ENCODE measurements at places on chromosomes 6 and 20. TPM values are rescaled to one million over a fixed set of nuclear protein-coding genes. Genes with fewer than 3 reads are reported as not detected.

DNA sequence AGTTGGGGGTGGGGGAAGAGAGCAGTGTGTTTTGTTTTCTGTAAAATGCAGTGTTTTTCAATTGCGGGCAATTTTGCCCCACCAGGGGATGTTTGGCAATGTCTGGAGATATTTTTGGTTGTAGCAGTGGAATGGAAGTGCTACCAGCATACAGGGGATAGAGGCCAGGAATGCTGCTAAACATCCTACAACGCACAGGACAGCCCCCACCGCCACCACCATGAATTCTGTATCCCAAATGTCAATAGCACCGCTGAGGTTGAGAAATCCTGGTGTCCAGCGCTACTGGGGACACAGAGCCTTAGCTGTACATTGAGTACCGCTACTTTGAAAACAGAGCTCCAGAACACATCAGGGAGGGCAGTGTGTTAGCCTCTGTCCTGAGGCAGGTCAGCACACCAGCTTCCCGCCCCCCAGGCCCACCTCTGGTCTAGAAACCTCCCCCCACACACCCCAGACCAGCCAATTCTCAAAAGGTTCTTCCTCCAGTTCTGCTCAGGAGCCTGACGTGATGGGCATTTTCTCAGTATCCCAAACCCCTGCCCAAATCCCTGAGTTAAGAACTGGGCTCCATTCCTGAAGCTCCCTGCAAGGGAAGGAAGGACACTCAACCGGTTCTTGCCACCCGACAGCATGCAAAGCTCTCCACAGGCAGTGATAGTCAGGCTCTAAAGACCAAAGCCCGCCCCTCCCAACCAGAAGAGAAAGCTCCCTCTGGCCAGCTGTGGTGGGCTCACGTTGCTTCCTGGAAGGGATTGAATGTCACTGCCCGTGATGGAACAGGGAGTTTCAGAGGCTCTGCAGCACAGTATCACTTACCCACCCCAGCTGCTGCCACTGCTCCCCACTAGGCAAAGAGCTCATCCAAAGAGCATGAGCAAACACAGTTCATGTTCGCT, 321.5 kb upstream of the JARID2 start:
- H3K4me1 ChIP-seq: no peaks in the 10 kb centered on the region
- H3K27me3 ChIP-seq: no peaks in the 10 kb centered on the region
- H3K4me3 ChIP-seq: no peak overlapping the region

GRCh38 chr20:59589086-59589684, 15.2 kb upstream of the PHACTR3 start:
- H3K27me3 ChIP-seq: peaks cover 4% of the 10 kb centered on the region
- DNase-seq: no peak
- no peak overlapping the region for H3K4me3 ChIP-seq
- H3K27ac ChIP-seq: no peak overlapping the region
- H3K4me1 ChIP-seq: no peaks in the 10 kb centered on the region
- no peaks in the 10 kb centered on the region for H3K36me3 ChIP-seq

TMEM170B gene
- total RNA-seq: 9.2 TPM

DEF6 gene
- total RNA-seq: 3.3 TPM

- no peak overlapping the region for H3K27ac ChIP-seq
- H3K4me1 ChIP-seq: no peaks in the 10 kb centered on the region
- no peak overlapping the region for H3K4me3 ChIP-seq
- no peaks in the 10 kb centered on the region for H3K36me3 ChIP-seq
- H3K27me3 ChIP-seq: no peaks in the 10 kb centered on the region
- DNase-seq: no peak
These were observed 144.9 kb downstream of the AIG1 start for GRCh38 chr6:143205585-143205984.

DNA sequence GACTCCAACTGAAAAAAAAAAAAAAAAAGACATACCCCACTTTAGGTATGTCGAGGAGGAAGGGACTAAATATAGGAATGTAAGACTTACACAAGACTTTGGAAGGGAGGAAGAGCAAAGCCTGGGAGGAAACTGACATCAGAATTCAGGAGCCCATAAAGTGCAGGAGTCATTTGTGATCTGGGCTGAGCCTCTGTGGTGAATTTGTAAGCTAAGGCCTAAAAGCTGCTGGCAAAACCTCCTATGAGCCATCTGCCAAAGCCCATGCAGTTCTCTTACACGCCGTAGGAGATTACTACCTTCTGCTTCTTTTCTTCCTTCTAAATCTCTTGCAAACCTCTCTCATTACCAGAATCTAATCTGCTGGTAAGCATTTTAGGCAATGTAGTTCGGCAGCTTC, 52.0 kb upstream of the THEMIS start:
- no peak overlapping the region for H3K27ac ChIP-seq
- H3K4me3 ChIP-seq: no peak overlapping the region
- no peaks in the 10 kb centered on the region for H3K36me3 ChIP-seq
- no peaks in the 10 kb centered on the region for H3K4me1 ChIP-seq

DNA sequence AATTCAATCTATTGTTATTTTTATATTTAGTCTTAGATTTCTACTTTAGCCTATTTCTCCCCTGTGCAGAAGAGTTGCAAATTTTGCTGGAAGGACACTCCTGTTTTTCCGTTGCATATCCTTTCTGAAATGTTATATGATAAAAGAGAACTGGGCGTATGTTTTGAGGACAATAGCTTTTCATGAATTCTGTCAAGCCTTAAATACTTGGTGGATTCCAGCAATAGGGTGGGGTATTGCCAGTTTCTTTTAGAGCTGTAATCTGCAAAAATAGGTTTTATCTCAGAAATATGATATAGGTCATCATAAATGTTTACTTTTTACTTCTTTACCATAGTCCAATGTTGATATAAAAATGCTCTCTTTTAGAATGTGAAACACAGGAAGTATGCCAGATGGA, 42.0 kb downstream of the VTA1 start:
- no peaks in the 10 kb centered on the region for H3K27me3 ChIP-seq
- no peaks in the 10 kb centered on the region for H3K36me3 ChIP-seq
- H3K4me1 ChIP-seq: no peaks in the 10 kb centered on the region
- no peak overlapping the region for H3K4me3 ChIP-seq

GRCh38 chr6:16591396-16592222, 169.7 kb downstream of the ATXN1 start:
- H3K4me1 ChIP-seq: peaks cover 1% of the 10 kb centered on the region
- DNase-seq: no peak
- no peaks in the 10 kb centered on the region for H3K36me3 ChIP-seq

TAPBP gene
- 52.7 TPM for total RNA-seq

DNA sequence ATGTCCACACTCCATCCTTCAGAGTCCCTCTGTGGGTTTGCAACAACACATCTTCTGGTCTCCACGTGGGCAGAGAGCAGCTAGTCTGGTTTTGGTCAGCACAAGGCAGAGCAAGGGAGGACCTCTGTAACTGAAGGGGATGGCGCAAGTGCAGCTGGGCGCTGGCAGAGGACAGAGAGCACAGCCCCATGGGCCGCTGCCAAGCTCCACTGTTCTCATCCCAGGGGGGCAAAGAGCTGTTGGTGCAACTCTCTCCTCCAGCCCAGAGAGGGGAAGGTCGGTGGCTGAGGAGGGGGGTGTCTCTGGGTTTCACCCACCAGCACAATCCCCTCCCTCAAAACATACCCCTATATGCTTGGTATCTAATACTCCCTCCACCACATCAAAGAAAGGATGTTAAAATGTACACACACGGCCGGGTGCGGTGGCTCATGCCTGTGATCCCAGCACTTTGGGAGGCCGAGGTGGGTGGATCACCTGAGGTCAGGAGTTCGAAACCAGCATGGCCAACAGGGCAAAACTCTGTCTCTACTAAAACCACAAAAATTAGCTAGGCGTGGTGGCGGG, 9.1 kb downstream of the ATP9A start:
- DNase-seq: no peak
- no peak overlapping the region for H3K4me3 ChIP-seq
- no peaks in the 10 kb centered on the region for H3K27me3 ChIP-seq
- peak overlapping the region; percentile 67 for H3K27ac ChIP-seq
- H3K36me3 ChIP-seq: no peaks in the 10 kb centered on the region
- H3K4me1 ChIP-seq: peaks cover 3% of the 10 kb centered on the region

DNA sequence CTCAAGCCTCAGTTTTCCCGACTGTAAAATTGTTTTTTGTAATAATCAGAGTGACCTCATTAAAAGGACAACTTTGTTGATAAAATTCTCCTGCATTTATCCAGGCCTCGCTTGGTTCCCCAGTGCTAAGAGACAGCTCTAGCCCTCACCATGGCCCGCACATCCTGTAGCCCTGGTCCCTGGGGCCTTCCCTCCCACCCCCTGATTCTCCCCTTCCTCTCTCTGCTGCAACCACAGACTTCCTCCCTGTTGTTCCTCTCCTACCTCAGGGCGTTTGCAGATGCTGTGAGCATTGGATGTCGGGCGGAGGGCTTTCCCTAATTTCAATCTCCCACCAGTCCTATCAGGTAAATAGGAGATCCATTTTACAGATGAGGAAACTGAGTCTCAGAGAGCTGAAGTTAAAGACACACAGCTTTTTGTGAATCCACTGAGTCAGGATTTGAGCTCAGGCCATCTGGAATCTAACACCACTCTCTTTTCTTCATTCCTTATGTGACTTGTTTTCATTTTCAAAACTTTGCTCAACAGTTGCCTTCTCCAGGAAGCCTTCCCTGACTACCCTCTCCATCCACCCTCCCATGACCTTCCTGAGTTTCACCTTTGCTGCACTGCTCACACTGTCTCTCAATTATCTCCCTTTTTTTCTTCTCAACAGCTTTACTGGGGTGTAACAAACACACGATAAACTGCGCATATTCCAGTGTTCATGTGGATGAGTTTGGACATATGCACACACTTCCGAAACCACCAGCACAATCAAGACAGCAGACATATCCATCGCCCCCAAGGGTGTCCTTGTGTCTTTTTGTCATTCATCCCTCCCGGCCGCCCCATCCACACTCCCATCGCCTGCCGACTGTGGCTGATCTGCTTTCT, 107.1 kb downstream of the CEBPB start:
- H3K4me1 ChIP-seq: peaks cover 23% of the 10 kb centered on the region
- no peaks in the 10 kb centered on the region for H3K27me3 ChIP-seq
- peak overlapping the region; percentile 92 for H3K27ac ChIP-seq
- H3K36me3 ChIP-seq: no peaks in the 10 kb centered on the region
- no peak overlapping the region for H3K4me3 ChIP-seq
- DNase-seq: no peak

POPDC3 gene
- not detected for total RNA-seq

ZSCAN31 gene
- 10.2 TPM for total RNA-seq

DNA sequence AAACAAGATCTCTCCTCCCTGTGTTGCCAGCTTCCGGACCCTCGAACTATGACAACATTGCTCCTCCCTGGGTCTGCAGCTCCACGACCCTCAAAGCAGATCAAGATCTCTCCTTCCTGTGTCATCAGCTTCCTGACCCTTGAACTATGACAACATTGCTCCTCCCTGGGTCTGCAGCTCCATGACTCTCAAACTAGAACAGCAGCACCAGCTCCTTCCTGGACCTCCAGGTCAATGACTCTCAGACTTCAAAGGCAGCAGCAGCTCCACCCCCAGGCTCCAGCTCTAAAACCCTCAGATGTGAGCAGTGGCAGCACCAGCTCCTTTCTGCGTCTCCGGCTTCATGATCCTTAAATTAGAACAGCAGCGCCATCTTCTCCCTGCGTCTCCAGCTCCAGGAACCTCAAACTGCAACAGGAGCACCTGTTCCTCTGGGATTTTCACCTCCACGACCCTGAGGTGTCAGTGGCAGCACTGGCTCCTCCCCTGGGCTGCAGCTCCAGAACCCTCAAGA, 341.0 kb upstream of the SULF2 start:
- no peak overlapping the region for H3K27ac ChIP-seq
- no peak overlapping the region for H3K4me3 ChIP-seq
- no peaks in the 10 kb centered on the region for H3K36me3 ChIP-seq

- H3K27ac ChIP-seq: no peak overlapping the region
- no peak overlapping the region for H3K4me3 ChIP-seq
- H3K36me3 ChIP-seq: no peaks in the 10 kb centered on the region
- no peaks in the 10 kb centered on the region for H3K27me3 ChIP-seq
- peaks cover 2% of the 10 kb centered on the region for H3K4me1 ChIP-seq
These were observed 142.5 kb upstream of the SPACA1 start for GRCh38 chr6:87905101-87905641.

GRCh38 chr6:57159127-57159526, 13.0 kb upstream of the BAG2 start:
- no peak overlapping the region for H3K4me3 ChIP-seq
- no peak for DNase-seq
- no peaks in the 10 kb centered on the region for H3K4me1 ChIP-seq
- peaks cover 31% of the 10 kb centered on the region for H3K36me3 ChIP-seq
- H3K27ac ChIP-seq: no peak overlapping the region

GRCh38 chr6:14092316-14092715, 25.3 kb upstream of the CD83 start:
- DNase-seq: no peak
- H3K4me1 ChIP-seq: no peaks in the 10 kb centered on the region
- no peak overlapping the region for H3K4me3 ChIP-seq
- H3K27me3 ChIP-seq: no peaks in the 10 kb centered on the region

ARMC12 gene
- total RNA-seq: not detected

GABRR2 gene
- 1.7 TPM for total RNA-seq

GRCh38 chr6:16440636-16441212, 202.3 kb downstream of the GMPR start:
- no peaks in the 10 kb centered on the region for H3K27me3 ChIP-seq
- no peaks in the 10 kb centered on the region for H3K4me1 ChIP-seq
- H3K36me3 ChIP-seq: no peaks in the 10 kb centered on the region
- no peak overlapping the region for H3K4me3 ChIP-seq
